ENCODE measurements at places on chromosomes 1 and 21. TPM values are rescaled to one million over a fixed set of nuclear protein-coding genes. Genes with fewer than 3 reads are reported as not detected.

Gene SMIM12
- polyA plus RNA-seq, result 42.3 TPM

Gene ARHGEF19
- polyA plus RNA-seq, result 11.5 TPM

Gene CAMK1G
- 15.1 TPM for polyA plus RNA-seq

Gene KRTAP10-11
- not detected for polyA plus RNA-seq

Gene HSD3B2
- not detected for polyA plus RNA-seq

Gene AIDA
- polyA plus RNA-seq, result 31.7 TPM

Gene TAF5L
- polyA plus RNA-seq, result 19.1 TPM

Gene ANGPTL3
- polyA plus RNA-seq, result not detected

Gene DEPDC1
- 3.8 TPM for polyA plus RNA-seq

Gene CCDC185
- polyA plus RNA-seq, result not detected

Gene CLCA4
- polyA plus RNA-seq, result not detected

Gene TNNT2
- polyA plus RNA-seq, result 0.57 TPM

Gene FGR
- not detected for polyA plus RNA-seq

Gene ATP1A4
- not detected for polyA plus RNA-seq

Gene PFDN2
- 340 TPM for polyA plus RNA-seq

Gene TNFSF4
- 25.9 TPM for polyA plus RNA-seq

All from SK-N-SH (cell line).